NT2/D1 (cell line): ENCODE measurements at places on chromosomes 4 and X.
A peak's percentile ranks its signal among the peaks of the same experiment; 100 is the strongest.

- no peak for DNase-seq
These were observed 56.3 kb upstream of the LNX1 start for GRCh38 chr4:53647547-53647946.

DNA sequence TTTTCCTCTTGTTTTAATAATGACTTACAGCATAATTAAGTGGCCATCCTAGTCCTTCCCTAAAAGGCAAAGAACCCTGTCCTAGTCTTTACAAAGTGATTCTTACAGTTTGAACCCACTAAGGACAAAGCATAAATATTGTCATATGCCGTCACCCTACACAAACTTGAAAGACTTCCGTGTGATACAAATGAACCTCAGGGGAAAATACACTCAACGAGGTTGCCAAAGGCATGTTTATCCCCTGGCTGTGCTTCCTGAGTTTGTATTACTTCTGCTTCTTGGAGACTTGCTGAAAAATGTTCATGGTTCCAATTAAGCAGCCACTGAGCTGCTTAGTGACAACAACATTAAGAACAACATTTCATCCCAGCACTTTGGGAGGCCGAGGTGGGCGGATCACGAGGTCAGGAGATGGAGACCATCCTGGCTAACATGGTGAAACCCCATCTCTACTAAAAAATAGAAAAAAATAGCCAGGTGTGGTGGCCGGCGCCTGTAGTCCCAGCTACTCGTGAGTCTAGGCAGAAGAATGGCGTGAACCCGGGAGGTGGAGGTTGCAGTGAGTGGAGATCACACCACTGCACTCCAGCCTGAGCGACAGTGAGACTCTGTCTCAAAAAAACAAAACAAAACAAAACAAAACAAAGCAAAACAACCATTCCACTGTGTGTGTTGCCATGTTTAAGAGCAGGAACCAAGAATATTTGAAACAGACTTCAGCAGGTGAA lies 16.2 kb downstream of the RASSF6 start:
- DNase-seq: no peak

- DNase-seq: no peak
These were observed 43.7 kb downstream of the SMAD1 start for GRCh38 chr4:145525291-145525740.

DNA sequence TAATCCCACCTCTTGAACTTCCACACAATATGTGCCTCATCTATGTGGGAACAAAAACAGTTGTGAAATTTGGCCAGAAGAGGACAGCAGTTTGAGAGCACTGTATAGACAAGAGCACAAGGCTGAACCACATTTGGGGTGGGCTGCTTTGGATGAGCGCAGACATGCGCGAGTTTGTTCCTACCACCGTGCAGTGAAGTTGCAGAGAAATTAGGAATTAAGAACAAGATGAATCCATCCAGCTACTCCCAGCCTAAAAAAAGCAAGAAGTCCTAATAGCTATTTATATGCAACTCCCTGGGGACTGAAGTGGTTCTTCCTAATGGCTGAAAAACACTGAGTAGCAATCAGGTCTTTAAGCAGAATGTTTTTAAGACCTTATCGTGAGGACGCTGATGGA lies 1.0 kb downstream of the GAB3 start:
- DNase-seq: no peak

DNA sequence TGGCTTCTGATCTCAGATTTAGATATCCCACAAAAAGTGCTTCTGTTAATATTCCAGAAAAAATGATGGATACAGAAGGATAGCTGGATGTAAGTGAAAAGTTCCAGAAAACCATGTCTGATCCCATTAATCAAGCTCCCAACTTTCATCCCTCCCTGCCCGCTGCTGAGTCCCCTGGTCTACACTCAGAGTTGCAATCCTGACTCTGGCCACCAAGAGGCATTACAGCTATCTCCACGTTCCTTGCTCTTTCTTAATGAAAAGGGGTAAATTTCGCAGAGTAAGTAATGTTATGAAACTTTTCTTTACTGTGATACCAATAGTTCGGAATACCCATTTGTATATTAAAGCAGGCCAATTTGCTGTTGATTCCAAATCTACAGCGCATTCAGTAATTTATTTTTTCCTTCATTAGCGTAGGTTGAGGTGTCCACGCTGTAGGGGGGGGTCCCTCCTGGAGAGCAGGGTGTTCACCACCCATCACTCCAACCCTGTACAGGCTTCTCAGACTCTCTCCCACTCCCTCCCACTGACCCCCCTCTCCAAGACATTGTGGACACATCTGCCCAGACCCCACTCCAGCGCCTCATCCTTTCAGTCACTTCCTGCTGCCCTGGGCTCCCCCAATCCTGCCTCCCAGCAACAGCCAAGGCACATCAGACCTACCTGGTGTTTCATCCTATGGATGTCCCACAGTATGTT lies 55.1 kb downstream of the RAB40A start:
- DNase-seq: no peak

- DNase-seq: peak; percentile 18
These were observed 58.6 kb upstream of the PAGE1 start for GRCh38 chrX:49754233-49754857.

- no peak for DNase-seq
These were observed 141.2 kb upstream of the INTU start for GRCh38 chr4:127491571-127491970.

DNA sequence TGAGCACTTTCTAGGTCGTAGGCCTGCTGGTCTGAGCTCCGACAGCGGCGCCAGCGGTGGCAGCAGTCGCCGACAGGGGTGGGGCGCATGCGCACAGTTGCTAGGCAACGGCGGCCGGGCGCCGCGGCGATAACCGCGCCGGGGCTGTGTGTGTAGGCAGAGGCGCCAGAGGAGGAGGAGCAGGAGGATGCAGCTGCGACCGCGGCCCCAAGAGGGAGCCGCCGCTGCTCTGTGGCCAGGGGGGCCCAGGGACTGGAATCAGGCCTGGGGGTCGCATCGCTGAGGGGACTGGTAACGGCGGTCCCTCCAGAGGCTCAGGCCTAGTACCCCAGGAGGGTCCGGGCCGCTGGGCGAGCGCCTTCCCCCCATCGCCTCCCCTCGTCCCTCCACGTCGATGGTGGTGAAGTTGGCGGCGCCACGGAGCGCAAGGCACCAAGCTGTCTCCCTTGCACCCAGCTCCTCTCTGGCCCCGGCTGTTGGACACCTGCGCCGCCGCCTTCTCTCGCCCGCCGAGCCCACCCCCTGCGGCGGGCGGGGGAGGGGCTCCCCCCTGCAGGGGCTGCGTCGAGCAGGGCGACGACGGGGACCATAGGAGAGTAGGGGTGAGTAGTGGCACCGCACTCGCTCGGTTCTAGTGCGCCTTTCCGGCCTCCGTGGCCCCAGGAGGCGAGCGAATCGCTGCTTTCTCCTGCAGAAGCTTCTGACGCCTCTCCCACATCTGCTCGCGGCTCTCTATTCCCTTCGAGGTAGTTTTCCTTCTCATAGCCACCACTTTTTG lies 58.6 kb upstream of the ZC4H2 start:
- DNase-seq: peak; percentile 70

DNA sequence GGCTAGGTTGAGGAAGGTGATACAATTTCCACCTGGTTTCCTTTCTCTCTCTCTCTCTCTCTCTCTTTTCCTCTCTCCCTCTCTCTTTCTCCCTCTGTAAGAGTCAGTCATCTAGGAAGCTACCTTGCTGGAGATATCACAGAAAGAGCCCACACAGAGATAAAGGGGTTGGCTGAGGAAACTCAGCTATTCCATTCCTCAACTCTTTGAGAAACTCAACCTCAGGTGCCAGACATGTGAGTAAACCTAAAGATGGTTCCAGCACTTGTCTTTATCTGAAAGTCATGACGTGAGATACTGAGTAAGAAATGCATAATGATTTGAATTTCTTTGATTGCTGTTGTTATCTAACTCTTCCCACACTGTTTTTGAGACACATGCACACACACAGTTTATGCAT lies 564.0 kb downstream of the SPOCK3 start:
- no peak for DNase-seq

- no peak for DNase-seq
These were observed 12.8 kb downstream of the TBC1D9 start for GRCh38 chr4:140743194-140743931.

DNA sequence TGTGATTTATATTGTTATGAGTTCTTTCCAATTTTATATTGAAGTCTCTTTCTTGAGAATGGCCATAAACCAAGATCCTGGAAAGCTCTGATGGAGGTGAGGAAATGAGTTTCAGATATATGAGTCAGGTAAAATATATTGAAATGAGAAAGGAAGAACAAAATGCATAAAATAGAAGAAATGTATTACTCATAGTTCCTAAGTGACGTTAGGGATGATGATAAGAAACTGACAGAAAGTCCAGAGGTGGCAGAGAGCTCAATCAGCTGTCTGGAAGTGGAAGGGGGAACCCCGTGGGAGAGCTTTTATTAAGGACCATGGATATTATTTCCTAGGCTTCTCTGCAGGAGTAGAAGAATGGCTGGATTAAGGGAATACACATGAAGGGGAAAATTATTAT lies 24.6 kb downstream of the UGT2B7 start:
- no peak for DNase-seq

GRCh38 chr4:87120010-87120409 lies 100.4 kb downstream of the KLHL8 start:
- no peak for DNase-seq

GRCh38 chr4:40173470-40173875 lies 23.4 kb upstream of the RHOH start:
- DNase-seq: no peak

- DNase-seq: no peak
These were observed 105.0 kb downstream of the MFAP3L start for GRCh38 chr4:169921237-169921636.

GRCh38 chr4:101155368-101155767 lies 192.0 kb downstream of the PPP3CA start:
- peak; percentile 9 for DNase-seq

DNA sequence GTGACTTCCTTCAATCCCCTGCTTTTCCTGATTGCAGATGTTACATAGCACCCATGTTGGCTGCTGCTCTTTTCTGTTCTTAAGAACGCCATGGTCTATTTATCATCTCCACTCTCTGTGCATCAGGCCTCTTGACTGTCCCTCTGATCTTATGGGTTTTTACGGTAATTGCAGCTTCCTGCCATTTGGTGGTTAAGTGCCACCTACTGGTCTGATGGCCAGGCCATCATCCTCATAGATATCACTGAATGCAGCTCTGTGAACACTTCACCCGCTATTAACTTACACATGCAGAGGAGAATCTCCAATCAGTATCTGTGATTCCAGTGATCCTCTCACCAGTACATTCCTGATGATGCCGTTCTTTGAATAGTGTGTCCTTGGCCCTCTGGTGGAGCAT lies 382.4 kb downstream of the TRAM1L1 start:
- DNase-seq: peak; percentile 1

GRCh38 chr4:22474636-22475310 lies 41.1 kb downstream of the ADGRA3 start:
- DNase-seq: no peak

DNA sequence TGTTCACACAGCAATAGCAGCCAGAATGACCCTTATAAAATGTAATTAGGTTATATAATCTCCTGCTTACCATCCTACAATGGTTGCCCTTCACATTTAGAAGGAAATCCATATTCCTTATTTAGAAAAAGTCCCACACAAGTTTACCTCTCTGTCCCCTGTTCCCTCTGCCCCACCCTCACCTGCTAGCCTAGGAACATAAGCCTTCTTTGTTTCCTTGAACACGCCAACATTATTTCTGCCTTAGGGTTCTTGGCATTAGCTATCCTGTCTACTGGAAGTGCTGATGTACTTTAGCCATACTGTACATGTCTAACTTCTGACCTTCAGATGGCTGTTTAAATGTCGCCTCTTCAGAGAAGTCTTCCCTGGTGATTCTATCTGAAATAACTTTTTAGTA lies 28.4 kb upstream of the USP53 start:
- DNase-seq: no peak

- no peak for DNase-seq
These were observed 26.0 kb downstream of the LRIT3 start for GRCh38 chr4:109873791-109874514.

- DNase-seq: no peak
These were observed 6.2 kb upstream of the MGARP start for GRCh38 chr4:139286186-139286698.

GRCh38 chrX:78746496-78746895 lies 1.0 kb upstream of the LPAR4 start:
- DNase-seq: no peak

DNA sequence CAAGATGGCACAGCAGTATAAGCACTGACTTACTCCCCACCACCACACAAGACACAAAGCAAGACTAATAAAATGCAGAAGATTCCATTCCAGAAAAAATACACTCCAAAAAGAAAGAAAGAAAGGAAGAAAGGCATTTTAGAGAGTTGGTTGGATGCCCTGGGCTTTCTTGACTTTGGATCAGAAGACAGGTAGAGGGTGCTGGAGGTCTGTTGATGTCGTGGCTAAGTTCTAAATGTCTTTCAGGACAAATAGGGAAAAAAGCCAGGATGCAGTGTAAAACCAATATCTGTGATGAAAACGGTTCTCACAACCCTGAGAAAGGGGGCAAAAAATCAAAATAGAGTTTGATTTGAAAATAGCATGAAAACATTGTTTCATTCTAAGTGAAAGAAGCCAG lies 555.2 kb upstream of the PRKX start:
- DNase-seq: peak; percentile 23

DNA sequence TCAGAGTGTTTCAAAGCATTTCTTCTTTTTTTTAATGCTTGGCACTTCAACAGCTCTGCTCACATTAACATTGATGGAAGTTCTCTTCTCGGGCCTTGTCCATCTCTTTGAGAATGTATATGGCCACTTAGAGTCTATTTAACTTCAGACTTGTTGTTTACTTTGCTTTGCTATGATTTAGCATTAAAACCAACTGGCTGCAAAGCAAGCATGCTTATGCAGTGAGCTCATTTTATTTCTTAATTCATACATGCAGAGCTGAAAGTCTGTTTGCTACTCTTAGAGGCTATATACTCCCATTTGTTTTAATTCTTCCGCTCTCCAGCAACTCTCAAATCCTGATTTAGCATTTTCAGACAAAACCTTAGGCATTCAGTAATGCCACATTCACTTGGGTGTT lies 107.6 kb upstream of the PACRGL start:
- no peak for DNase-seq

DNA sequence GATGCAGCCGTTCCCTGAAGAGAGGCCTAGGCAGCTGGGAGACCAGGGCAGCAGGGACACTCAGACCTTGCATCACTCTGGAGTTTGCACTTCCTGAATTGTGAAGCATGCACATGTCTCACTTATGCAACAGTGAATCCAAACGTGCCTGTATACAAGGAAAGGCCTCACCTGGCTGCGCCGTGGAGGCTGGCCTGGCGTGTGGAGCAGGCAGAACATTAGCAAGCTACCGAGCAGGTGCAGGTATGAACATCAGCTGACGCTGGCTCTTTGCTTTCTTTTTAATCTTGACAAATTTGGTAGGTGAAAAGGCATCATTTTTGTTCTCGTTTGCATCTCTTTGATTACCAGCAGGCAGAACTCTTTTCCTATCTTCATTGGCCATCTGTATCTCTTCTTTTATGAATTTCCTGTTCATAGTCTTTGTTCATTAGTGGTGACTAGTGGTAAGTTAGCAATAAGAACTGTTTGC lies 37.1 kb upstream of the IRAK1 start:
- no peak for DNase-seq

GRCh38 chr4:71184195-71184781 lies 154.5 kb upstream of the SLC4A4 start:
- DNase-seq: no peak
